Stimulated activated CD8-positive, alpha-beta memory T cell treated with anti-CD3 and anti-CD28 coated beads, Interleukin-7, amount 100 ng/mL, for 1 hour (primary cell): ENCODE measurements at places on chromosomes 7 and 10.

DNA sequence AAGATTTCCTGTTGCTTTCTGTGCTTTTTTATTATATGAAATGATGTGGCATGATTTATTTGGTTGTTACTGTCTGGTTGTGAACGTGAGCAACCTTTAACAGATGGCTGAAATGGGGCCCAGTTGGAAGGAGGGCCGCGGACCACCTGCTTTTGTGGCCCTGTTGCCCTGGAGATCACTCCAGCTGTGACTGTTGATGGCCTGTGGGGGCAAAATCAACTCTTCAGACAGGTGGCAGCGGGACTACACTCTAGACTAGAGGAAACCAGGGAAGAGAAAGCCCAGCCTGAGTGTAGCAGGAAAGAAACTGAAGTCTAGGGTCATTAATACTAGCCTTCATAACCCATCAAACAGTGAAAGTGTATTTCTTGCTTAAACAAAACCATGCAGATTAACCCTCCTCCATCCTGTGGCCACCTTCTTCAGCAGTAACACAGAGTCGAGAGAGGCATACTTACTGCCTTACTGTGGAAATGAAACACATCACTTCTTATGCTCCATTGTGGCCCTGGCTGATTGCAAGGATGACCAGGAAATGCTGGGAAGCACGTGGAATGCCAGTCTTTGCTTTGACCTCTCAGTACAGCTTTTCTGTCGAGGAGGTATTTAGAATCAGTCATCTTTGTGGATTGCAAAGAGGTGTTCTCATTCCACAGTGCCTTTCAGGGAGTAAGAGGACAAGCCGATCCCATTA, 80.5 kb downstream of the CCNY start:
- DNase-seq = no peak

DNA sequence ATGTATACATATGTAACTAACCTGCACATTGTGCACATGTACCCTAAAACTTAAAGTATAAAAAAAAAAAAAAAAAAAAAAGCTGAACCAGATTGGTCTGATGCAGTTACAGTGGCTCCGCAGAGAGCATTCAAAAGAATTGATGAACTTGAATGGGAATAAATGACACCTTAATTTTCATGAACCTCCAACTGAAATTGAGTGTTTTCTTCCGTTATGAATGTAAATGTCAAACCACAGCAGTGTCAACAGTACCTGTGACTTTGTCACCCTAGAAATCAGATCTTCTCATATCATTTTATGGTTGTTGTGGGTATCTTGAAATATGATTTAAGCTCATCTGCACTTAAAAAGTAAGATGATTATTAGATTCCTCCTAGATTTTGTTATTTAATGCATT, 32.7 kb upstream of the SRGN start:
- DNase-seq = no peak

- DNase-seq = no peak
Measured at GRCh38 chr10:128130051-128130450, 3.8 kb upstream of the MKI67 start.

DNA sequence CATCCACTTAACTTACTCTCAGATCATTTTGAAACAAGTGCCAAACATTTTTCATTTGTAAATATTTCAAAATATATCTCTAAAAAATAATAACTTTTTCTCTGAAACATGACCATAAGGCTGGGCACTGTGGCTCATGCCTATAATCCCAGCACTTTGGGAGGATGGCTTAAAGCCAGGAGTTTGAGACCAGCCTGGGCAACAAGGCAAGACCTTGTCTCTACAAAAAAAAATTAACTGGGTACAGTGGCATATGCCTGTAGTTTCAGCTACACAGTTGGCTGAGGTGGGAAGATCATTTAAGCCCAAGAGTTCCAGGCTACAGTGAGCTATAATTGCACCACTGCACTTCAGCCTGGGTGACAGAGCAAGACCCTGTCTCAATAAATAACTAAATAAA, 36.4 kb downstream of the USP54 start:
- DNase-seq = no peak

- no peak for DNase-seq
Measured at GRCh38 chr7:148480479-148481146, 110.0 kb upstream of the C7orf33 start.

GRCh38 chr10:13087986-13088618, 11.9 kb upstream of the OPTN start:
- no peak for DNase-seq

GRCh38 chr7:45690762-45691150, 116.6 kb downstream of the ADCY1 start:
- DNase-seq = no peak

DNA sequence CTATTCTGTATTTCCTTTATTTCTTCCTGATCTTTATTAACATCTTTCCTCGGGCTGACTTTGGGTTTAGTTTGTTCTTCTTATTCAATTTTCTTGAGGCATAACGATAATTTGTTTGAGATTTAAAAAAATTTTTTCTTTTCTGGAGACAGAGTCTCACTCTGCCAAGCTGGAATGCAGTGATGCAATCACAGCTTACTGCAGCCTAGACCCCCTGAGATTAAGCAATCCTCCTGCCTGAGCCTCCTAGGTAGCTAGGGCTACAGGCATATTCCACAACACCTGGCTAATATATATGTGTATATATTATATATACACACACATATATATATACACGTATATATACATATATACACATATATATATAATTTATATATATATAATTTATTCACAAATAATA, 540.2 kb downstream of the NXPH1 start:
- DNase-seq = no peak

- no peak for DNase-seq
Measured at GRCh38 chr7:158313931-158314330, 273.7 kb downstream of the PTPRN2 start.

GRCh38 chr7:151895008-151895630, 18.2 kb upstream of the PRKAG2 start:
- DNase-seq = no peak

- DNase-seq = no peak
Measured at GRCh38 chr10:69916118-69916517, 114.4 kb downstream of the COL13A1 start.

- DNase-seq = no peak
Measured at GRCh38 chr10:133453516-133454203, at the start of gene SCART1. SCART1 (plus strand) TSS chr10:133453945; CDS start chr10:133453998, 53 bp downstream.

DNA sequence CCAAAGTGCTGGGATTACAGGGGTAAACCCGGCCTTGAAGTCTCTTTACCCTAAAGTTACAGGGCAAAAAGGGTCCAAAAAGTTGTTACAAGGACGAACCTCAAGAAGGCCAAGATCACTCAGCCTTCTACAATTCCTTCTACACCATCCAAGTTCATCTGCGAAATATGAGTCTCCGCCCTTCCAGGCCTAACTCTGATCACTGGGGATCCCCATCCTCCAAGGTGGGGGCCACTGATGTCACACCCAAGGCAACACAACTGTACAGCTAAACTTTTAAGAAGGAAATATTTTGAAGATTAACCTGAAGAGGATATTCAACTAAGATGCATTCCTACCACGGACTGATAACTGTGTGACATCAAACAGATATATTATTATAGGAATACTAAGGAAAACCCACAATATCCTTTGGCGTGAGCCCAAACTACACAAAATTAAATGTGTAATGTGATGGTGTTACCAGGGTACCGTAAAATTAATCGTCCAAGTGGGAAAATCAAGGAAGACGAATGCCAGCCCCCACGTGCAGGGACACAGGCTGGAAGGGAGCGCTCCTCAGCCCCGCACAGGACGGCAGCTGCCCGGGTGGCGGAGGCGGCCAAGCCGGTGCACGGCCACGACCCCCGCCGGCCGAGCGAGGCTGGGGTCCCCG, 1.0 kb downstream of the PAXIP1 start:
- DNase-seq = no peak

GRCh38 chr7:108684629-108685028, 115.0 kb downstream of the DNAJB9 start:
- DNase-seq = no peak

GRCh38 chr7:137074391-137075030, 206.1 kb downstream of the CHRM2 start:
- DNase-seq = no peak

DNA sequence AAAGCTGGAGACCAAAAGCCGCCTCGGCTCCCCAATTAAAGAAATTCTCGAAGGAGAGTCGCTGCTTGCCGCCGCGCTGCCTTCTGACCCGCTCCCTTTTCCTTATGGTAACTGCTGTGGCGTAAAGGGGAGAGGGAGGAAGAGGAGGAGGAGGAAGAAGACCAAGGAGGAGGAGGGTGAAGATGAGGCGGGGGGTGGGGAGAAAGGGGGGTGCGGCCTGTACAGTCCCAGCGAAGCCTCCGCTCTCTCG, 388 bp downstream of the CNOT4 start:
- DNase-seq = no peak

DNA sequence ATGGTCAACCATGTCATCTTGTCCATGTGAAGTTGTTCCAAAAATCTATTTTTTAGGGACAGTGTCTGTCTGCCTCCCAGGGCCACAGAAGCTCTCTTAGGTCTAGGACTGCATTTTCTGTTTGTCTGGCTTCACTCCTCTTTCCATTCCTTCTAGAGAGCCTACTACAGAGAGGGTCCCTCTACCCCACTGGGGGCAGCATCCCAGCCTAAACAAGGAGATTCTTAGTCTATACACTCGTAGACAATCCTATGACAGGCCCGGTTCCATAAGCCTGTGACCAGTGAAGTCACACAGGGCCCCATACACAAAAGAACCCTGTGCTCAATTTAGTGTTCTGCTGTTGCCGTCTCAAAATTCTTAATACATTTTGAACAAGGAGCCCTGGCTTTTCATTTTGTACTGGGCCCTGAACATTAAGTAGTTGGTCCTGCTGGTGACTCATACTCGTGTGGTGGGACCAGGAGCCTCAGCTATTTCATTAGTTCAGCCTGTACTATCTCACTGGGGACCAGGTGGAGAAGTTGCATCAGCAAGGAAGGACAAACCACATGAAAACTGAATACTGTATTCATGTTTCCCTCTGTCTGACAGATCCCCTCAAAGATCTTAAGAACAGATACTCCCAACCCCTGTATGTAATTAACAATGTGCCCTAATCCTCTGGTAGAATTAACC, 23.5 kb upstream of the FAM180A start:
- DNase-seq = no peak

DNA sequence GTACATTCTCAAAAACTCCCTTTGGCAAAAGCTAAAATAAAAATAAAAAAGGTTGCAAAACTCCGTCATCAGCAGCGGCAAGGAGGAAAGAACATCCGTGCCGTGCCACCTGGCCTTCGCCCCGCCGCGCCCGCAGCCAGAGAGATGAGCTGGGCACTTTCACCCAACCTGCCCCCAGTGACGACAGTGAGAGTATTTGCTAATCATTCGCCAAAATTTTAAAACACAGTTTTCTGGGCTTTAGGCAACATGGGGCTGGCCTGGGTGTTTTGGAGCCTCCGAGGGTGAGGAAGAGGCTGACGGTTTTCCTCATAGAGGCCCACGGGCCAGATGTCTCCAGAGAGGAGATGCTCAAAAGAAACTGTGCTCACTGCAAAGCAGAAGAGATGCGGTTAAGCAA, 128.2 kb downstream of the PRKAG2 start:
- no peak for DNase-seq
